Posterior cingulate gyrus (tissue), 11 donors: ENCODE measurements at places on chromosomes 5 and 9.

DNA sequence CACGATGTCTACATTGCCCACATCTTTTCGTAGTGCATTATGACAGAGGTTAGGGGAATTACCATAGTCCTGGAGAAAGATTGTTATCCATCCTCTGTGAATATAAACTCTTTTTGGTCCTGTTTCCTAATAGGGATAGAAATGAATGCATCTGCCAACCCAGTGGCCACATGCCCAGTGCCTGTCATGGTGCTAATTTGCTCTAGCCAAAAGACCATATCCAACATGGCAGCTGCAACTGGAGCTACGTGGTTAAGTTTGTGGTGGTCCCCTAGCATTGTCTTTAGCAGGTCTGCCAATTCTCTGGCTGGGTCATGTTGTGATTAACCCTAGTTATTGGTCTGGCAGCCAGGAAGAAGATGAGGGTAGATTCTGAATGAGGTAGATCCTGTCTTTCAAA lies 87.5 kb downstream of the FGF18 start:
- no peak for DNase-seq

GRCh38 chr5:38590838-38591522 lies 34.5 kb upstream of the LIFR start:
- DNase-seq: no peak

GRCh38 chr5:126753227-126753626 lies 23.7 kb upstream of the LMNB1 start:
- DNase-seq: no peak

- no peak for DNase-seq
Measured at GRCh38 chr9:27194401-27195091, 85.5 kb downstream of the TEK start.

DNA sequence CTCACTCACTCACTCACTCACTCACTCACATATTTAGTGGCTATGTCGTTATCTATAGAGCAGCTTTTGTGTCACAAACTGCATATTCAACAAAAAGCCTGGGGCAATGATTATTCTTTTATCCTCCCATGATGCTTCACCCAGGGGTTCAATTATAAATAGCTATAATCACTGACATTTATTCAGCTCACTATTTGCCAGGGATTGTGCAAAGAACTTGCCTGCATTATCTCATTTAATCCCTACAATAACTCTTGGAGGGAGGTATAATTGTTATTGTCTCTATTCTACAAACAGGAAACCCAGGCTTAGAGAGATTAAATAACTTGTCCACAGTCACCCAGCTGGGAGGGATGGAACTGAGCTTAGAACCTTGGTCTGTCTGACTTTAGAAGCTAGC lies 298.0 kb upstream of the MSX2 start:
- DNase-seq: no peak

DNA sequence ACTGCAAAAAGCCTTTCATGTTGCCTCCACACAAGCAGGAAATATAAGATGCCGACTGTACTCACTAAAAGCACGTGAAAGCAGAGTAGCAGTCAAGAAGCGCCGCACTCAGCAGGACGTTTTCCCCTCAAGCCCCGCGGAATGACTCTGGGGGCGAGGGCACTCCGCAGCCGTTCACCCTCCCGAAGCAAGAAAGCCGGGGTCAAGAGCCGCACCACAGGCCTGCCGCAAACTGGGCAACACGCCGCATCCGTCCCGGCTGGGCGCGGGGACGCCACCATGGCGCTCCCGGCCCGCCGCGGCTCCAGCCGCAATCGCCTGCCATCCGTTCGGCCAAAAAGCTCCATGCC lies 364 bp downstream of the RPS6 start:
- no peak for DNase-seq

DNA sequence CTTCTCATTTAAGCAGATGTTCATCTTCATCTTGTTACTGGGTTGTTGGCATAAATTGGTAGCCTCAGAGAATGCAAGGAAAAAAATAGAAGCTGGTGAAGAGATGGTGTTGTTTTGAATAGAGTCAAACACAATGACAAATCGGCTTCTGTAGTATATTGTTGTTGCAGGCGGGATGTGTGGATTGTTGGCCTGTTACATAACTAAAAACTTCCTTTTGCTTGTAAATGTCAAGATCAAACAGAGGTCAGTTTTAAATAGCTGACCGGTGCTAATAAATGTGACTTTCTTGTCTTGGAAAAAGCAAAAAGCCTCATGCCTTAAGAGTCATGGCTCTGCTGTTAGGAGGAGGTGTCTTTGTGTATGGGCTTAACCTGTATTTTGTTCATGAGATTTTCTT lies 59.2 kb downstream of the CCDC192 start:
- DNase-seq: no peak

DNA sequence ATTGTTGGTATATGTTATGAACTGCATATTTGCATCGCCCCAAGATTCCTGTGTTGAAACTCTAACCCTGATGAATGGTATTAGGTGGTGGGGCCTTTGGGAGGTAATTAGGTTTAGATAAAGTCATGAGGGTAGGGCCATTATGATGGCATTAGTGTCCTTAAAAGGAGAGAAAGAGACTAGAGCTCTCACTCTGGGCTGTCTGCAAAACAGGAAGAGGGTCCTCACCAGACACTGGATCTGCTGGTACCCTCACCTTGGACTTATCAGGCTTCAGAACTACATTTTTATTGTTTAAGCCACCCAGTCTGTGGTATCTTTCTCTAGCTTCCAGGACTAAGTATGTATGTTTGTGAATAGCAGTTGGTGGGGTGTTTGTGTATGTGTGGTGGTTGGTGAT lies 68.9 kb downstream of the MACIR start:
- DNase-seq: no peak

GRCh38 chr5:59358005-59358861 lies 535.3 kb downstream of the PDE4D start:
- DNase-seq: no peak
